Upper lobe of right lung (tissue), 1 donor: ENCODE measurements at places on chromosomes 7 and 10.

DNA sequence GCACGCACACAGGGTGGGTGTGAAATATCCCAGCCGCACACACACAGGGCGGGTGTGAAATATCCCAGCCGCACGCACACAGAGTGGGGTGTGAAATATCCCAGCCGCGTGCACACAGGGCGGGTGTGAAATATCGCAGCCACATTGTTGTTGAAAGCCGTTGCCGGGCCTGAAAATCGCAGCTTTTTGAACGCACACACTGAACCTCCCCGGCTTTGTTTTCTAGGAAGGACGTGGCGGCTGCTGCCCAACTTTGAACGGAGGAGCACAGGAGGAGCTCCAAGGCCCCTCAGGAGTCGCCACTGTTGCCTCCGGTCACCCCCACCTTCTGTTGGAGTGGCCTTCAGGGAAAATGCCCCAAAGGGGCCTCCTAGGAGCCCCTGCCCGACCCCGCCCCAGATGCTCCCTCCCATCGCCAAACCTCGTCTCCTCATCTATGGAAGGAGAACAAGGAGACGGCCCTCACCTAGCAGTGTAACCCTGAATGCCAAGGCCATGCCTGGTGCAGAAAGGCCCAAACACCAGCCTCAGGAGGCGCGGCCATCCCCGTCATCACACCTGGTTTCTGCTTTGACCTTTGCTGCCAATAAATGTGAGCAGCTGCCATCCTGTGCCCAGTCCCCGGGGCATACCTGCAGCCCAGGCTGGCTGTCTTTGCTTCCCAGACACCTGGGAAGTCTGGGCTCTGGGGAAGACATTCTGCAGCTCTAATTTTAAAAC lies 318.6 kb downstream of the PTPRN2 start:
- DNase-seq, result peak; percentile 42

GRCh38 chr10:32988604-32989003 lies 30.6 kb upstream of the ITGB1 start:
- no peak for DNase-seq

- no peak for DNase-seq
Measured at GRCh38 chr7:88665892-88666514, 93.5 kb upstream of the ZNF804B start.

- peak; percentile 3 for DNase-seq
Measured at GRCh38 chr7:1134951-1135350, 25.0 kb downstream of the ZFAND2A start.

DNA sequence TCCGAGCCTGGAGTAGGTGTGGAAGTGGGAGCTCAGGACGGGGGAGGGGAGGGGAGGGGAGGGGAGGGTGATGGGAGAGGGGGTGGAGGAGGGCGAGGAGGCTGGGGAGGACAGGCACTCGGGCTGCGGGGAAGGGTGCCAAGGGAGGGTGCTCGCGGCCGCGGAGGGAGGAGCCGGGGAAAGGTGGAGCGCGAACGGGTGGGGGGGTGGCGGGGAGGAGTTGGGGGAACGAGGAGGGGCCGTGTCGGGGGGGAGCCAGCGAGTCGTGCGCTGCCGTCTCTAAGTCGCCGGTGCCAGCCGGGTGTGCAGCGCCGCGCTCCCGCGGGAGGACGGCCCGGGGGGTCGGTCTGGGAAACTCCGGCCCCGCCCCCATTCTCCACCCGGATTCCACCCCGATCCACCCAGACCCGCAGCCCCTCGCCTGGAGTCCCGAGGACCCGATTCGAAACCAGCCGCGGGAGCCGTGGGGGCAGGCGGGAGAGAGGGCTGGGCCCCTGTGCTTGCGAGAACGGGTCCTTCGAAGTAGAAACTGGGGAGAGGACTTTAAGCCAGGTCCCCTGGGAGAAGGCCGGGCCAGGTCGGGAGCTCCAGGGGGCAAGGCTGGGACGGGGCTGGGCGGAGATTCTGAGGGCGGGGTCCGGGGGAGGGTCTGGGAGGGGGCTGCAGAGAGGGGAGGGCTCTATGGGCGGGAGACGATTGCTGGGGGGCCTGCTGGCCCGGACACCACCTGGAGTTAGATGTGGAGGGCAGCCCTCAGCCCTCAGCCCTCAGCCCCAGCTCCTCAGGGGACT lies at the start of gene ZNF467:
Gene ZNF467 (minus strand): TSS at position 143 of the 791 bp plus-strand sequence. CDS start 2,556 bp downstream, outside the sequence.
- DNase-seq, result peak; percentile 87

GRCh38 chr7:45670717-45671116 lies 96.5 kb downstream of the ADCY1 start:
- DNase-seq, result peak; percentile 12
